Anterior cingulate cortex (tissue), 58 donors: ENCODE measurements at places on chromosomes 12 and 14.

DNA sequence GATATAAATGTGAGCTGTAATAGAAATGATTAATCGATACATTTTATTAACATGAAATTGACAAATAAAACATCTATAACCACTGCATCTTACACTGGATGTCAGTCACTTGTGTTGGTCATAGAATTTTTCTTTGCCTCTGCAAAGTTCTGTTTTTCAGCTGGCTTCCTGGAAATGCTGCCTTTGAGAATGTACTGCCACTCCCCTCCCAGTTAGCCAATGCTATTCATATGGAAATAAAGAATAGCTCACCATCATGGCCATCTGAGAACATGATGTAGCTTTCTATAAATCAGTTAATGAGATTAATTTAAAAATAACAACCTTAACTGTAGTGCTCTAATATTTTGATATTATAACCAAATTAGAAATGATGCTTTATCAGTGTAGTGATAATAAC lies 41.1 kb downstream of the SLCO1B1 start:
- DNase-seq = no peak

GRCh38 chr12:32536000-32536345 lies 136.6 kb downstream of the FGD4 start:
- no peak for DNase-seq

GRCh38 chr12:26118308-26118707 lies 6.5 kb downstream of the BHLHE41 start:
- no peak for DNase-seq

GRCh38 chr12:7042842-7043241 lies 17.7 kb upstream of the C1S start:
- no peak for DNase-seq

GRCh38 chr12:43062201-43062895 lies 472.8 kb upstream of the PRICKLE1 start:
- DNase-seq = no peak

DNA sequence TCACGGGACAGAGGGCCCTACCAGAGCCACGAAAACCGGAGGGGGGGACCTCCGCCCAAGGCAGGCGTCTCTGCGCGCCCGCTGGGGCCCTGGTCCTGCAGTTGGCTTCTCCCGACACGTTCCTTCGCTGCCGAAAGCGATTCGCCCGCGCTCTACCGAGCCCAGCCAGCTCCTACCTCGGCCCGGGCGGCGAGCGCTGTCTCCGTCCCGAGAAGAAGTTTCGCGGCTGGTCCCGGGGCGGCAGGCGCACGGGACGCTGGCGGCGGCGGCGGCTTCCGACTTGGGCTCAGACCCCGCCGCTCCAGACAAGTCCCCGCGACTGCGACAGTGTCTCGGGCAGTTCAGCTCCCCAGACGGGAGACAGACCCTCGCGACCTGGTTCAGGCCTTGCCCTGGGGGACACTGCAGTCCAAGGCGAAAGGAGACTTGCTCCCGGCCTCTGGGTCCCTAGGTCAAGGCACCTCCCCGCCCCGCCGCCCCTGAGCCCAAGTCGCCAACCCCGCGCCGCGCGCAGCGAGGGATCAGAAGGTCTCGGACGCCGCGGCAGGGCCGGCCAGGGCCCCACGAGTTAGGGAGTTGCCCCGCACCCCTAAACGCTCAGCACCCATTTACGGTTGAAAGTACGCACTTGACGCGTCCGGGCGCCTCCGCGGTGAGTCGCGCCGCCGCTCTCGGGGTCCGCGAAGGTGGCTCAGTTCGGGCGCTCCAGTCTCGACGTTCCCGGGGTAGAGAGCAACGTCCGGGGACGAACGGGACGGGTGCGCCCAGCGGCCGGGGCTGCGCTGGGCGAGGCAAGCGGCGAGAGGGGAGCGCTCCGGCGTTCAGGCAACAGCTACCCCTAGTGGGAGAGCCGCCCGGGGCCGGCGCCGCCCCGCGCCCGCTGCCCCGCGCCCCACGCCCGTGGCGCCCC lies 1.4 kb upstream of the DIO3 start:
- DNase-seq = no peak
